ENCODE measurements at places on chromosomes 5 and 9. TPM values are rescaled to one million over a fixed set of nuclear protein-coding genes. Genes with fewer than 3 reads are reported as not detected.

GRCh38 chr9:88234114-88234513, 95.8 kb upstream of the SPATA31C2 start:
- no peak for DNase-seq

DNA sequence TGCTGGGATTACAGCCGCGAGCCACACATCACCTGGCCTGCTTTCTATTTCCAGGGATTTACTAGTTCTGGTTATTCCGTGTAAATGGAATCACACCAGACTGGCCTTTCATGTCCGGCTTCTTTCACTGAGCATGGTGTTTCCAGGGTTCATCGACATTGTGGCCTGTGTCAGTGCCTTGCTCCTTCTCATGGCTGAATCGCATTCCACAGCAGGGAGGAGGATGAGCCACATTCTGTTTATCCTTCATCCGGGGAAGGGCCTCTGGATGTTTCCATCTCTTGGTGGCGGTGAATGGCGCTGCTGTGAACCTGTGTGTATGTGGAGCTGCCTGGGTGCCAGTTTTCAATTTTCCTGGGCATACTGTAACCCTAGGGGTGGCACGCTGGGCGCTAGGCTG, 58.7 kb upstream of the RNU6ATAC start:
- DNase-seq, result no peak

DNA sequence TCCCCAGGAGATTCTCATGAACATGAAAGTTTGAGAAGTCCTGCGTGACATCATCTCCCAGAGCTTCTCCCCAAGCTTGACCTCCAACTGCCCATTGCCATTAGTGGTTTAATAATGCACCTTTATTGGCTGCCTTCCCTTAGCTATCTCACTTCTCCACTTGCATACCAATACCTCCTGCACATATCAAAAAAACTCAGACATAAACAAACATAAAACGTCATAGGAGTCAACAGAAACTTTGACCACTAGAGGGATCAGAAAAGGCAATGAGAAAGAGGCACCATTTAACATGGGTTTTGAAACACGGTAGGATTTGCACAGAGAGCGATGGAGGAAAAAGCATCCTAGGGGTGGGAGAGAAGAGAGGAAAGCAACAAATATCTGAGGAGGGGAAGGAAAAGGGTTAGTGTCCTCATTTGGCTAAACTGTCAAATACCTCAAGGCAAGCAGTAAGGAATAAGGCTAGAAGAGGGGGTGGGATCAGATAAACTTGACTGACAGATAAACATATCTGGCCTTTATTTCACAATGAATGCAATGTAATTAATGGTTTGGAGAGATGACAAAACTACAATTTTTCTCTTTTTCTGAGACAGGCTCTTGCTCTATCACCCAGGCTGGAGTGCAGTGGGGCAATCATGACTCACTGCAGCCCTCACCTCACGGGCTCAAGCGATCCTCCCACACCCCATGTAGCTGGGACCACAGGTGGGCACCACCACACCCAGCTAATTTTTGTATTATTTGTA, 27.0 kb downstream of the GNAQ start:
- no peak for DNase-seq

DNA sequence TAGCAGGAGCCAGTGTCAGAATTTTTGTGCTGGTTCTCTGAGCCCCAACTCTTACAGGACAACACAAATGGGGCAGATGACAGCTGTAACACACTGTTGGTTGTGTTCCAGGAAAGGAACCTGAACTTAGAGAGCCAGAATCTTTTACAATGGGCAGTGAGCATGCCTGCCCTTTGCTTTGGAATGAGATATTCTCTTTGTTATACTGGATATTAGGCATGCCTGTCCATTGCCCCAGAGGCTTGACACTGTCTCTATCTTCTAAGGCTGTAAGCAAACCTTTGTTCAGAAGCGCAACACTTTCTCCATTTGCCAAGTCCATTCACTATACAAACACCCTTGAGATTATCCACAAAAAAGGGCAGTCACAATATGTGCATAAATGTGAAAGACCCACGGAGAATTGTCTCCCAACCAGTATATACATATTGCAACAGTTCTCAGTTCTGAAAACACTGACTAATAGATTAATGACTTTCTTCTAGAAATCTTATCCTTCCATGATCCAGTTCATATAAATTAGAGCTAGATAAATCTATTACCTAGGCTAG, 26.3 kb upstream of the CEP120 start:
- no peak for DNase-seq

GRCh38 chr5:195401-196160, 4.3 kb downstream of the LRRC14B start:
- no peak for DNase-seq

GRCh38 chr9:127680846-127681245, 25.9 kb upstream of the CFAP157 start:
- DNase-seq, result no peak

DNA sequence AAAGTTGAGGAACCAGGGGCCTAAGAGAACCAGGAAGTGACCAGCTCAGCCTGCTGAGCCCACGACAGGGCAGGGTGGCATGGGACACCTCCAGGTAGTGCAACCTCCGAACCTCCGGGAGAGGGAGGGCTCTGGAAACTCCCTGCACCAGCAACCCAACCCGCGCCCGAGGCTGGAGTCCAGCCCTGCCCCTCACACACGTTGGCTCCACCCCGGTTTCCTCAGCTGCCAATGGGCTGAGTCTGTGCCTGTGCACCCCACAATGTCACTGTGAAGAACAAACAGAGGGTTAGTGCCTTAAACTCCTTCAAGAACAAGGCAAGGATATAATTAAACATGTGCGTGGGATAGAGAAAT, 17.0 kb upstream of the UNC5A start:
- no peak for DNase-seq

HTR1A gene
- not detected for polyA plus RNA-seq
